ENCODE measurements at places on chromosomes 11 and 22.

- no peak for DNase-seq
Measured at GRCh38 chr22:44254811-44255210, 57.9 kb downstream of the SHISAL1 start.

GRCh38 chr11:27963370-27963769 is 144.6 kb downstream of the KIF18A start:
- DNase-seq = no peak

- no peak for DNase-seq
Measured at GRCh38 chr11:100068116-100068515, 619.0 kb upstream of the ARHGAP42 start.

DNA sequence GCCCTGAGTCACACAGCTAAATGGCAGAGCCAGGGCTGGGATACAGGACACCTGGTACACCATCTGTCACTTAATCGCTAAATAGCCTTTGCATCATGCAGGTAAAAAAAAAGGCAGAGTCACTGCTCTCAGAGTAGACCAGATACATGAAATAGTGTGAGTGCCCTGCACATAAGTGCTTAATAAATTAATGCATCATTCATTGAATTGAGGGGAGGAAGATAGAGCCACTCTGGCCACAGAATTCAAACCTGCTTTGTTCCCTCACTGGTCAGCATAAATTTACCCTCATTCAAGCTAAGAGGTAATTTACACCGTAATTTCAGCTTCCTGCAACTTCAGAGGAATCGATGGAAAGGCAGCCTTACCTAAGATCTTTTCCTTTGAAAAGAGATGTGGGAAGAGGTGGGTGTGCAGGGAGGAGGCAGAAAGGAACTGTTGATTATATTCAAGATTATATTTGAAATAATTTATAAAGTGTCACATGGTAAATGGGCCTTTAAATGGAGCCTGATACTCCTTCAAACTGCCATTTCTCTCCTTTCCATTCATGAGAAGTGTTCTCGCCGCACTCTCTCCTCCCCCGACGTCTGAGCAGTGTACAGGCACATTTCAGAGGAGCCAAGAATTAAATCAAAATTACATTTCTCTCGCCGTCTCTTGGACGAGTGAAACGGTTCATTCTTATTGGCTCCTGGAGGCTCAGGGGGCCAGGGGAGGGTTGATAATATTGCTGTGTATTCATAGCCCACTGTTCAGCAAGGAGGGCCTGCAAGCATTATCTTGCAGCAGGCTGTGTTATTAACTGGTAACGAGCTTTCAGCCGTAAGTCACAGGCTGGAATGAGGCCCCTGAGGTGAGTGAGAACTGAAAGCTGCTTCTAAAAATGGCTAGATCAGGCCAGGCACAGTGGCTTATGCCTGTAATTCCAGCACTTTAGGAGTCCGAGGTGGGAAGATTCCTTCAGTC is 52.2 kb upstream of the HMGXB4 start:
- DNase-seq = no peak

DNA sequence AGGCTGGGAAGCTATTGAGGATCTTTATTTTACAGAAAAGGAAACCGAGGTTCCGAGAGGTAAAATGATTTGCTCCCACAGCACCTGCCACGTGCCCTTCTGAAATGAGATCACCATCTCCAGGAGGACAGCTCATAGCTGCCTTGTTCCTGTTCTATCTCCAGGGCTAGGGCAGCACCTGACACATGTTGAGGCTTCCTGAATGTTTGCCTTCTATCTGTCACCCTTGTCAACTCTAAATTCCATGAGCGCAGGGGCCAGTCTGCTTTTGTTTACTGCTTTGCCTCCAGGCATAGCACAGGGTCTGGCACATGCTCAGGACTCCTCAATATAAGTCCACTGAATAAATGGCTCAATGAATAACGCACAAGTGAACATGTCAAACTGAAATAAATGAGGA is 24.1 kb downstream of the ASCC2 start:
- no peak for DNase-seq

DNA sequence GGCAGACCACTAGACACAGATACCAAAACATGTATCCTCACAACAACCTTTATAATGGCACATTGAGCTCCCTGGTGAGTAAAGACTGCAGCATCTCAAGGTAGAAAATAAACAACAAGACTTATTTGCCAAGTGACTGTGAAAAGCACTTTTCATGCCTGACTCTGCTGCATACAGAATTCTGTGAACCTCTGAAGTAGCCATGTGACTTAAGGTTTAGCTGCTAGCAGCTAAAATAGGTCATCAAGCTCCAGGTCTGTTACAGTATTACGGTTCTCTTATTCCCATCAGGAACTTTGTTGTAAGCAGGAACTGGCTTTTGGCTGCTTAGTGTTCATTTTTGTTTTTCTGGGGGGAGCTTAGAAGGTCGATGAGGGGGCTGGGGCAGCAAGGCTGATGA is 139.4 kb downstream of the PAX6 start:
- DNase-seq = no peak

DNA sequence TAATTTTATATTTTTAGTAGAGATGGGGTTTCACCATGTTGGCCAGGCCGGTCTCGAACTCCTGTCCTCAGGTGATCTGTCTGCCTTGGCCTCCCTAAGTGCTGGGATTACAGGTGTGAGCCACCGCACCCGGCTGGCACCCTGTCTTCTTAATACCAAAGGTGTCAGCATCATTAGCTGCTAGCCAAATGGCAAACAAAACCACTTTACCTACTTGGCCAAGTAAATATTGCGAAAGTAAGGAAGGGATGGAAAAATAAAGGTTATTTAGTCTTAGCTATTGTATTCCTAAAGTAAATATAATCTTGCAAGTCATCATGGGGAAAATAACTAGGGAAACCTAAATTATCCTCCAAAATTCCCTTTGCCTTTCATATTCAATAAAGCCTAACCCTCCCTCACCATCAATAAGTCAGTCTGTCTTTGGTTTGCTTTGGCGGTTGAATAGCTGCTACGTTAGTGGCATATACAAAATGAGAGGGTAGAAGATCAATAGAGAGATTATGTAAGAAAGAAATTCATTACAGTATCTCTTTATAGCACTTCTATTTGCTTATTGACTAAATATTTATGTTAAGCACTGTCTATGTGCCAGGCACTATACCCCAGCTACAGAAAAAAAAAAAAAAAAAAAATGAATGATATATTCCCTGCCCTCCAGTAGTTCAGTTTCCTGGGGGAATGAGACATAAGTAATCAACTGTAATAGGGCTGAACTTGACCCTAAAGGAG is 40.2 kb upstream of the CFAP300 start:
- no peak for DNase-seq

DNA sequence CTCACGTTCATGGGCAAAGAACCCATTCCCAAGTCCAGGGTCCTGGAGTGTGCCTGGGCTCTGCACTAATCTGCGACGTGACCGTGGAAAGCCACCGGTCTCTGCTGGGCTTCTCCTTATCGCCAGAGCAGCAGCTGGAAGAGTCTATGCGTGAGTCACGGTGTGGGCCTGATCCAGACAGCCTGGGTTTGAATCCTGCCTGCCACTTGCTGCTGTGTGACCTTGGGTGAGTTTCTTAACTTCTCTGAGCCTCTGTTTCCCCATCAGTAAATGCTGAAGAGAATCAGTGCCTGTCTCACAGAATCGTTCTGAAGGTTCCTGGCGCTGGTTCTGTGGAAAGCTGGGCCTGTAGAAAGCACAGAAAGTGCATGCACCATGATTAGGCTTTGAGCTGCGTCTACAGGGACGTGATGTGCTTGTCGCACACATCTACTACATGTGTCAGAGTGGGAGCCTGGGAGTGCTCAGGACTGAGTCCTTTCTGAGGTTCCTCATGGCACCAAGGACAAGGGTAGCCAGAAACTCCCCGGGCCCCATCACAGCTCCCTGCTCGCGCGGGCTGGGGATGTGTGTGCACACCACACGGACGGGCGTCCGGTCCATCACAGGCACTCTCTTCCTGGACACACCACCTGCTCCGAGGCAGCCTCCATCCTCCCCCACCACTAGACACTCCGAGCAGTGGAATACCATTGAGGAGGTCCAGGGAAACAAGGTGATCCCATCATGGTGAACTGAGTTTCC is 20.5 kb upstream of the PDGFB start:
- DNase-seq = no peak

DNA sequence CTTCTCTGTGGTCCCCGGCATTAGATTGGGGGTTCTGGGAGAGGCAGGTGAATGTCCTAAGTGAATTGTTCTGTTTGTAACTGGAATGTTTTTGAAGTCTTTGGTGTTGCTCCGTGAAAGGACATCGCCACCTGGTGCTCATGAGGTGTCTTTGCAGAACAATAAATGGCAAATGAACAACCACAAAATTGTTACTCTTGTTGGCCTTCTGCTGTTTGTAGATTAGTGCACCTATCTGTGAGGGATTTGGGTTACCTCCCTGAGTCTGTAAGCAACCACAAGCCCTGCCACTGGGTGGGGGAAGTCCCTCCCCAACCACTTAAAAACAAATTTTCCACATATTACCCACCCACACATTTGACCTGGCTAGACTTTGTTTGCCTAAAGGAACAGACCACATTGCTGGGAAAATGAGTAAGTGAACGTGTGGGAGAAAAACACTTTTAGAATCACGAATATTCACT is 4.7 kb downstream of the MPEG1 start:
- no peak for DNase-seq

GRCh38 chr11:2788168-2789071 is 88.6 kb upstream of the KCNQ1OT1 start:
- DNase-seq = no peak

GRCh38 chr11:119024430-119025098 is 6.0 kb downstream of the TRAPPC4 start:
- no peak for DNase-seq

DNA sequence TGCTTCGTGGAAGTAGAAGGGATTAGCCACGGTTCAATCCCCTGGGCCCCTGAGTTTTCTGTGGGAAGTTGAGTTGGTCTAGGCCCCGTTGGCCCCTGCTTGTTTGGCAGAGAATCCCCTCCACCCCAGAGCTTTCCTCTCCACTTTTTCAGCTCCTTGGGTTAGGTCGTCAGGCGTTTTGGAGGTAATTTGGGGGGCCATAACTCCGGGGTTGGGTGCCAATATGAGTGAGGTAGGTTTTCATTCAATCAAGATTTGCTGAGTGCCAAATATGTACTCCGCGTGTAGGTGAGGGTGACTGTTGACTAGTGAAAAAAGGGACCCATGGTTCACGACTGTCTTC is 590 bp downstream of the ATG13 start:
- no peak for DNase-seq

DNA sequence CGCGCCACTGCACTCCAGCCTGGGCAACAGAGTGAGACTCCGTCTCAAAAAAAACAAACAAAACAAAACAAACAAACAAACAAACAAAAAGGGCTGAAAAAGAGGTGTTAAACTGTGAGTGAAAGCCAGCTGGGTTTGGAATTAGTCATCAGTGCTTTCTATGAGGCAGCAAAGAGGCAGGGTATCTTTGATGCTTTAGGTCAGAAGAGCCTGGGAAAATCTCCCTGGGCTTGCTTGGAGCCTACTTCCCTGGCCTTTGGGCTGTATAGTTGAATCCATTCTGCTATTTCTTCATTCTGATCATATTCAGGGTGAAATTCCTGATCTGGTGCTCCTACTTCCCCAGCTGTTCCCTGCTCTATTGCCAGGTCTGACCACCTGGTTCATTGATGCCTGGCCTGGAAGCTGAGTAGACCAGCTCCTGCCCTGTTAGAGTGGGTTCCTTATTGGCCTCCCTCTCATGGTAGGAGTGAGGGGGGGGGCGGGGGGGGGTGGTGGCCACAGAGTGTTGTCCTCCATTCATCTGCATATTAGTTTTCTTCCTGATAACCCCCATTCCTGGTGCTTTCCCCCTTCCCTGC is 65.6 kb downstream of the INSC start:
- DNase-seq = no peak

- no peak for DNase-seq
Measured at GRCh38 chr11:28318871-28319270, 210.7 kb downstream of the METTL15 start.

DNA sequence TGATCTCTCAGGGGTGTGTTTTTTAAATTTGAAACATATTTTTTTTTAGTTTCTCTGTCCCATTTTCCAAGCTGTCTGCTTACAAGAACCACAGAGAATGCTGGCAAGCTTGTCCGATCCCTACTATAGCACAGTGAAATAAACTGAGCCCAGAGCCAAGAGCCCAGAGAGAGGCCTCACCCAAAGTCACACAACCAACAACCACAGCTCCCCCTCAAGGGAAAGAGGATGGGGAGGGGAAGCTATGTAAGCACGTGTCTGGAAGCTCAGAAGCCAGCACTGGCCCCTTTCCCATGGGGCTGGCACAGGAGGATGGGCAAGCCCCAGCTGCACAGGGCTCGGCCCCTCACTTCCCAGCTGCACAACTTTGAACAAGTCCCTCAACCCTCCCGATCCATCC is 3.2 kb upstream of the SART1 start:
- no peak for DNase-seq

DNA sequence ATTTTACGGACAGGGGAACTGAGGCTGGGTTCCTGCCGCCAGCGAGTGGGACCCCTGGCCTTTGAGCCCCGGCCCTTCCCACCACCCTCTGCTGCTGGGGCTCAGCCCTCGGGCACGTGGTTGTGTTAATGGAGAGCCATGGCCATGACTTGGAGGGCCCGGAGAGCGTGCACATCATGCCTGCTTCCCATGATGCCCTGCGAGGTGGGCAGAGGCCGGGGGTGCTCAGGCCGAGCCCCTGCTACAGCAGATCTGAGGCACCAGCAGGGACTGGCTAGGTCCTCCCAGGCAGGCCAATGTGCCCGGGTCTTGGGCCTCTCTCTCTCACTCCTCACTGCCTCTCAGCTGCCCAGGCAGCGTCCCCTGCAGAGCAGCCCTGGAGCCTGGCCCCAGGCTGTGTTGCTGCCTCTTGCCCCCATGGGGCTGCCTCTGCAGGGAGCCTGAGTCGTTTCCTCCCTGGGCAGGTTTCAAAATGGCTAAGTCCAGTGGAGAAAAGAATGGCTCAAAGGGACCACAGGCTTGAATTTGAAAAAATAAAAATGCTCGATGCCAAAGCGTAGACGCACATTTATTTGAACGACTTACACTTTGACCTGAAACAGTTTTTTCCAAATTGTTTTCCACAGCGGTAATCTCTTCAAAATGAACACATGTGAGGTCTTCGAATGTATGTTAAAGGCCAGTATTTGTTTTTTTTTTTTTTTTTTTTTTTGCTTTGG is 72.6 kb upstream of the CLDN5 start:
- no peak for DNase-seq

DNA sequence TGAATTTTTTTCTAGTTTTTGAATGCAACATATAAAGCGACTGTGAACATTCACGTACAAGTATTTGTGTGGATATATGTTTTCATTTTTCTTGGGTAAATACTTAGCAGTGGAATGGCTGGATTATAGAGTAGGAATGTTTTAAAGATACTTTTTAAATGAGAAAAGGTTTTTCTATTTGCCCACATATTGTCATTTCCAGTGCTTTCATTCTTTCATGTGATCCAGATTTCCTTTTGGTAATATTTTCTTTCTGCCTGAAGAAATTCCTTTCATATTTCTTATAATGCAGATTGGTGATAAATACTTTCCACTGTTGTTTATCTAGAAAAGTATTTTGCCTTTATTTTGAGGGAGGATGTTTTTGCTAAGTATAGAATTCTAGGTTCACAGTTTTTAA is 7.9 kb downstream of the DDB2 start:
- no peak for DNase-seq

GRCh38 chr11:86180423-86180822 is 64.1 kb upstream of the EED start:
- DNase-seq = no peak

All from activated T-helper 1 cell treated with Interleukin-2 at 50 U/mL for 16 hours (primary cell).